Heart right ventricle (tissue), 16 donors: ENCODE measurements at places on chromosomes 16 and 17. TPM values are rescaled to one million over a fixed set of nuclear protein-coding genes. Genes with fewer than 3 reads are reported as not detected.
A peak's percentile ranks its signal among the peaks of the same experiment; 100 is the strongest.

GRCh38 chr16:81036751-81037350, 1.2 kb downstream of the ATMIN start:
- peak; percentile 55 for DNase-seq

GRCh38 chr16:57186872-57187854, 1.0 kb downstream of the RSPRY1 start:
- no peak for DNase-seq

GRCh38 chr16:9484426-9484825, 393.0 kb downstream of the HAPSTR1 start:
- no peak for DNase-seq

The BRIP1 gene
- total RNA-seq = 0.12 TPM

The ABCA6 gene
- total RNA-seq = 9.0 TPM

DNA sequence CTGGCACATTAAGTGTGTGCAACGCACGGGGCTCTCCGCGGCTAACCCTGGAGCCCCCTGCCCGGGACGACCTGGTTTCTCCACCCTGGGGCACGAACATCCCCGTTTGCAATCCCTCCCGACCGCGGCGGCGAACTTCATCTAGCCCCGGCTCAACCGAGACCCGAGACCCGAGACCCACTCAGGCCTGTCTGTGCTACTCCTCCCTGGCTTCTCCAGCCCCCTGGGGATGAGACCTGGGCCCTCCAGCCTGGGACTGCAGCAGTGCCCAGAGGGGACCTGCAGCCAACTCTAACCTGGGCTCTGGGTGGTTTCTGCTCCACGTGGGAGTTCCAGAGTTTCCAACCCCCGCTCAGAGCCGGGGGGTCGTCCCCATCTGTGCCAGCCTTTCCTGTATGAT, 73.5 kb downstream of the TIMM22 start:
- DNase-seq = no peak
